Foreskin fibroblast (primary cell): ENCODE measurements at places on chromosomes 3 and 15.

DNA sequence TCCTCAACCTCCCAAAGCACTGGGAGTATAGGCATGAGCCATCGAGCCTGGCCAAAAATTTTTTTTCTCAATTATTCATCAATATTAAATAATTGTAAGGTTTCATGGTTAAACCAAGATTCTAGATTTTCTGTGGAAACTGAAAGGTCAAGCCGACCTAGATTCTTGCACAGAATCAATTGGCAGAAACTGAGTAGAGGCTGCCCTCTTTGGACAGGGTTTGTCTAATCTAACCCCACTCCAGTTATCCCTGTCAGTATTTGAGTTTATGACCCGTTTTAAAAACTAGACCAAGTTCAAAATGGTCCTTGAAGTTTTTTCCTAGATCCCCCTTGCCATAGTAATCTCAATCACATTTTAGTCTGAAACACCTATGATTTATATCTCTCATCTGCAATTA is 8.6 kb upstream of the ADAM10 start:
- DNase-seq, result peak; percentile 59

GRCh38 chr3:15941958-15942357 is 144.2 kb upstream of the ANKRD28 start:
- no peak for DNase-seq

DNA sequence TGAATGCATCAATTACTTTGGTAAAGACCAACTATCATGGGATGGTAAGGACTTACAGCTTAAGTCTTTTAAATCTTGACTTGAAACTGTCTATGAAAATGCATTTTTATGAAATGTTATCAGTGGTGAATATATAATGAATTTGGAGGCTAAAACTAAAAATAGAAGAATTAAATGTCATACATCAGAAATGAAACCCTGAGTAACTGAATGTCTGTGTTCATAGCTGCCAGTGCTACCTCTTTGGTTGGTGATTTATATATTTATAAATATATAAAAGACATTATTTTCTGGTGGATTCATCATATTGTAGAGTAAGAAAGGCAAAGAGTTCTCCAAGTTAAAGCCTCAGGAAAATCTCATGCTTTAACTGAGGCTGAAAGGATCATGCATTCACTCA is 12.2 kb downstream of the SLC12A6 start:
- DNase-seq, result no peak

DNA sequence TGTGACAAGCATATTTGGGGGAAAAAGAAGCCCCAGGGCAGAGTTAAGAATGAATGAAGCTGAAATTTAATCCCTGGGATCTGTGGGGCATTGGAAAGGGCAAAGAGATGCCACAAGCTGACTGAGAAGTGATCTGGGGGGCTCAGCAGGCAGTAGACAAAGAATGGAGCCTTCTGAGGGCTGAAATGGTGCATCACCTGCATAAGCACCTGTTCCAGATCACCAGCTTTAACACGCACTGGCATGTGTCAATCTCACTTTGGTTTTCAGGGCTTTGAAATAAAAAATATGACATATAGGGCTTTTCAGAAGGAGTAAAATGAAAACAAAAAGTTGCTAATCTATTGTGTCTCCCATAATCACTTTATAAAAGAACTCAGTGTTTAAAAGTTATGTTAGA is 210.8 kb upstream of the ARHGEF26 start:
- DNase-seq, result no peak

DNA sequence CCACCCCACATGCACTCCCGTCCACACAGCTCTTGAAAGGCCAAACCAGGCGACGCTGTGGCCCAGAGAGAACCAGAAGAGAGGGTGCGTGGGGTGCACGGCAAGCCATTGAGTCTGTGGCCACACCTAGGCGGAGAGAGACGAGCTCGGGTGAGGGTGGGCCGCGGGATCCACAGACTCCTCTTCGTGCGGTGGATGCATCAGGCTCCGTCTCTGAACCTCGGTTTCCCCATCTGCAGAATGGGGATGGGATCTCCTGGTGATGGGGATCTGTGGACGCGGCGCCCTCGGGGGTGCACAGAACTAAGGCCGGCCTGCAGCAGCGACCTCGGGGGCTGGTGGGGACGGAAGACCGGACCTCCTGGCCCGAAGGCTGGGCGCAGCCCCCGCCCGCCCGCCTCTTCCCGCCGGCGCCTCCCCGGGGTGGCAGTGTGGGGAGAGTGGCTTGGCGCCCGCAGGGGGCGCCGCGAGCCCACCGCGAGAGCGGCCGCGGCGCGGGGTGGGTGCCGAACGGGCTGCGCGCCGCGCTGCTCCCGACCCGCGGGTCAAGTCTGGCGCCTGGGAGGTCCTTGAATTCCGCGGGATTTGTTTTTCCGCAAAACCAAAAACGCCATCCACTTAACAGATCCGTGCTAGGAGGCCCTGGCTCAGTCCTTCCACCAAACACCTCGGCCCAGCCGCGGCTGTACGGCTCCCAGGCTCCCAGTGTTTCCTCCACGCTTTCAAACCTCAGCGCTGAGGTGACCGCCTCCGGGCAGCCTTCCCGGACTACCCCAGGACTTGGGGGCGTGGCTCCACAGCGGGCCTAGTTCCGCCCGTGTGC is 13.2 kb upstream of the ADPGK start:
- DNase-seq, result peak; percentile 58

DNA sequence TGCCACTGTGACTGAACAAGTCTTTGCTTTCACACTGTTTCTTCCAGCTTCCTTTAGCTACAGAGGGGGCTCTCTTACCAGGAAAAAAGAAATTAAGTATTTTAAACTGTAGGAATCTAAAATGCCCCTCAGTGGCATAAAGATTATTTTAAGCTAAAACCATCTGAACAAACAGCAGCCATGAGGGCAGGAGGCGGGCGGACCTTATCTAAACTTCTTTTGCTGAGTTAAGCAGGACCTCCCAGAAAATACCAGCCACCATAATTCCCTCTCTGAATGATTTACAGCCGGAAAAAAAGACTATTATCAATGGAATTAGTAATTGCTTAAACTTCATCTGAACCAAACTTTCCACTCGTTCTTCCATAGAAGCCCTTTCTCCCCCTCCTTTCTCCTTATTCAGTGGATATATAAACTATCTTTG is 5.2 kb upstream of the TOPAZ1 start:
- no peak for DNase-seq

- DNase-seq, result no peak
Measured at GRCh38 chr3:58068122-58068809, 60.0 kb downstream of the FLNB start.

DNA sequence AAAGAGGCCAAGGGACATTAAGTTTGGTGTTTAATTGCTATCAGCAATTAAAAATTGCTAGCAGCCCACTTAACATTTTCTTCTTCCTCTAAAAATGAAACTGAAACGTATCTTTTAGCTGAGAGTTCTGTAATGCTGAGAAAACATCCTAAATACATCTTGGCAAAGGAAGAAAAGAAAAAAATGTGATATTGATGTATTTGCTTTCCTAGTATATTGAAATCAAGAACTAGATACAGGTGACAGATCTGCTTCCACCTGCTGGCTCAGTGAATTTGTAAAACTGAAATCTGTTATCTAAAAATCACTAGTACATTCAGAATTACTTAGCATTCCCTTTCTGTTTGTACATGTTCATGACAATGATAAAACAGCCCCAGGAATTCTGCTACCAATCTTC is 283.2 kb downstream of the ZBTB20 start:
- DNase-seq, result no peak

DNA sequence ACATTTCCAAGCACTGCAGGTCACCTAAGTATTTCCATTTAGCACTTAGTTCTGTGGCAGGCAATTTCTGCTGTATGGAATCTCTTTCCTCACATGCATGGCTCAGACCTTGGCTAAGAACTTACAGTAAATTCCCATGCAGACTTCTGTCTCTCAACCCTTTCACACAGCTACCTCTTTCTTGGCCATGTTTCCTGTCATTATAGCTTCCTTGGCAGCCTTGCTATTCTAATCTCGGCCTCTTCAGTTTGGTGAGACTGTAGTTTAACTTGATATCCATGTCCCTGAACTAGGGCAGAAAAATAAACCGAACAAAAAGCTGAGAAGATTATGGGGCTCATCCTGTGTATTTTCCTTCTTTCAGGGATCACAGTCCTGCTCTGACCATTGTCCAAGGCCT is 96.0 kb downstream of the SPATA16 start:
- no peak for DNase-seq

- no peak for DNase-seq
Measured at GRCh38 chr3:170424879-170425278, 6.2 kb downstream of the CLDN11 start.

DNA sequence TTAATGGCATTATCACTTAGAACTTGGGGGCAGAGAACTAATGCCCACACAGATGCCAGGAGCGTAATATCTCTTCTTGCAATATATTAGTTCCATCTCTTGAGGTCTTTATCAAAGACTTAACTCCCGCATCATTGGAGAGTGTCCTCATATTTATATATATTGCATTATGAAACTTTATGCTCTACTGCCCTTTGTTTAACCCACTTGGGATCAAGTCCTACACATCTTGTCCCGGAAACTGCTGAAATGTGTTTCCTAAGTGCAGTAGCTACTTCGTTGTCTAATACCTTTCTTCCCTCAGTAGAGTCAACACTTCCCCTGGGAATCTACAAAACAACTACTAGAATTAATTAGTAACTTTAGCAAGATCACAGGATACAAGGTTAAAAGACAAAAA is 1029.2 kb downstream of the OTOL1 start:
- DNase-seq, result no peak

DNA sequence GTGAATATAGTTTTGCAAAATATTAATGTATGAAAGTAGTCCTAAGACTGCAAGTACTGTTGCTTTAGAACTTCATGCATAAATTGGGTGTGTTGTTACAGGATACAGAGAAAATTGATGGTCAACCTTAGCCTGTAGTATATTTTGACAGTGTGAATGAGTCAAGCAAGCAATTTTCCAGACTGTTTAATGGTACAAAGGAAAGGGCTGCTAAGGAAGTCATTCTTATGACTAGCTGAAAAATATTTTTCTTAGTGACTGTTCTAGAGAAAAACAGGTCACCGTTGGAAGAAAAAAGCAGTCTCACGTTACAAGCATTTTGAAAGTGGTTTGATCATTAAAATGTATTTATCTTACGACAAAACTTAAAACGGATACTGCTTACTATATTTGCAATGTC is 49.2 kb downstream of the MBNL1 start:
- peak; percentile 71 for DNase-seq

DNA sequence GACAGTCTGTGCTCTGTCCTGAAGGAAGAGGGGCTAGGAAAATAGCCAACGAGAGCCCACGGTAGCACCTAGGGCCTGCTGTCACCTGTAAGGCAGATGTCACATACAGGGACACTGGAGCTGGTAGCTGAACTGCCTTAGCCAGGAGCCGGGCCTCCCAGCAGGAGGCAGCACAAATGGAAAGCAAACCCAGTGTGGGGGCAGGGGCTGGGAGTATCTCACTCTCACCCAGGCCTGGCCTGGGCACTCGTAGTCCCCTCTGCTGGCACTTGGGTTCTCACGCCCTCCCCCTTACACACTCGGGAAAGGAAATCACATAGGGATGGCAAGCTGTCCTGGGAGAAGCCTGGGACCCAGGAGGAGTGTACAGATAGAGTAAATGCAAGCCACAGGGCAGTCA is 173.1 kb upstream of the CHRNA7 start:
- no peak for DNase-seq

DNA sequence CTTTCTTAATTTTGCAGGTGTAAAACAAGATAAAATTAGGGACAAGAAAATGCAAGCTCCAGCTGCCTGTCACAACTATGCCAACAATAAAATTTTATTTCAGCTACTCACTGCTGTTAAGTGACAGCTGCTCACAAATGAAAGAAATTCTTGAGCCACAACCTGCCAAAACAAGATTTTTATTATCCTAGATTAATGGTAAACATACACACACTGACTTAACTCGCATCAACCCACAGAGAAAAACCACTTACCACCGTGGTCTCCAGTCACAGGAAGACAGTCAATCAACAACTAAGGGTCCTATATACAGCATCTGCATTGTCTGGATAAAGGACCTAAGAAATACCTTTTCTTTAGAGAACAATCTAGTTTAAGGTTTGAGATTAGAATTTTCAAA is 31.3 kb downstream of the EFL1 start:
- DNase-seq, result no peak

- no peak for DNase-seq
Measured at GRCh38 chr3:26070854-26071253, 281.0 kb downstream of the OXSM start.

DNA sequence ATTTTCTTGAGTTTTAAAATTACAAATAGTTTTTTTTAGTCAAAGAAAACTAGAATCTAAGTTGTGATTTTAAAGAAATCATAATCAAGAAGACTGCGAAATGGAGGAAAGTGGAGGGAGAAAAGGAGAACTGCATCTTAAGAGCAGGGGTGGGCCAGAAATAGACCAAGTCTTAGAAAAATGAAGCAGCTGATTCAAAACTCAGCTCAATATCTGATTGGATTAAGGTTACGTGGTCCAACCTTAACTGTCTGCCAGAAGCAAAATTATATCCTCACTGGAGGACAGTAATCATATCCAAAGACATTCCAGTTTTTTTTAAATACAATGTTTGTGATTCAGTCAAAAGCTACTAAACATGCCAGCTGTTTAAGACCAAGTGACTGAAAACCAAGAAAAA is 41.4 kb downstream of the CHSY1 start:
- no peak for DNase-seq

GRCh38 chr15:38320181-38320580 is 67.5 kb downstream of the SPRED1 start:
- peak; percentile 30 for DNase-seq

GRCh38 chr3:100865442-100865841 is 127.8 kb downstream of the ABI3BP start:
- no peak for DNase-seq

DNA sequence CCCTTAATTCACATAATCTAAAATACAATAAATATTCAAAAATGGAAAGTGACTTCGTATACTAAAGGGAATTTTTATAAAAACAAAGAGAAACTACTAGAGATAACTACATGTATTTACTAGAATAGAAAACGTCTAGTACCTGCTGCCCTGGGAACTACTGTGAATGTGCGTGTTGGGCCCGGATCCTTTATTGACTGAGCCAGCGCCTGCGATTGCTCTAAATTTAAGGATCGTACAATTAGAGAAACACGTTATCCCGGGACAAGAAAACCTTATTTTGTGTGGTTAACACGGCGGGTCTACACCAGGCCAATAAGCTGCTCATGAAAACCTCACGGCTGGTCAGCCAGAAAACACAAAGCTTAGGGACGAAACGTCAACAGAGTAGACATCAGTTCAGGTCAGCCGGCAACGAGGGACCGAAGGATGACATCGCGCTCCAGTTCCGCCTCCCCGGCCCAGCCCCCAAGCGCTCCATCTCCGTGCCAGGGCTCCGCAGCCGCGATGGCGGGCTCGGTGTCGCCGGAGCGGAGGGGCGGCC is 555 bp downstream of the TM2D3 start:
- peak; percentile 23 for DNase-seq

GRCh38 chr3:11914651-11915050 is 68.0 kb upstream of the TAMM41 start:
- no peak for DNase-seq

GRCh38 chr3:73863546-73864079 is 238.9 kb upstream of the PDZRN3 start:
- no peak for DNase-seq

GRCh38 chr3:194312186-194312742 is 38.9 kb downstream of the CPN2 start:
- DNase-seq, result no peak

- DNase-seq, result peak; percentile 48
Measured at GRCh38 chr15:45795440-45796069, 160.7 kb downstream of the SQOR start.

- DNase-seq, result no peak
Measured at GRCh38 chr3:147881933-147882332, 472.8 kb downstream of the ZIC1 start.
